Ureter (tissue), 1 donor: ENCODE measurements at places on chromosomes 6 and 20.

DNA sequence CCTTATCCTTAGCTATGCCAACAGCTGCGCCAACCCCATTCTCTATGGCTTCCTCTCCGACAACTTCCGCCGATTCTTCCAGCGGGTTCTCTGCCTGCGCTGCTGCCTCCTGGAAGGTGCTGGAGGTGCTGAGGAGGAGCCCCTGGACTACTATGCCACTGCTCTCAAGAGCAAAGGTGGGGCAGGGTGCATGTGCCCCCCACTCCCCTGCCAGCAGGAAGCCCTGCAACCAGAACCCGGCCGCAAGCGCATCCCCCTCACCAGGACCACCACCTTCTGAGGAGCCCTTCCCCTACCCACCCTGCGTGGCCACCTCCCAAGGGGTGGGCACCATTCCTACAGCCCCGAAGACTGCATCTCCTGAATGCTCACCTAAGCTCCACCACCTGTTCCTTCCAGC is 1.3 kb downstream of the SSTR4 start:
- no peak for DNase-seq

DNA sequence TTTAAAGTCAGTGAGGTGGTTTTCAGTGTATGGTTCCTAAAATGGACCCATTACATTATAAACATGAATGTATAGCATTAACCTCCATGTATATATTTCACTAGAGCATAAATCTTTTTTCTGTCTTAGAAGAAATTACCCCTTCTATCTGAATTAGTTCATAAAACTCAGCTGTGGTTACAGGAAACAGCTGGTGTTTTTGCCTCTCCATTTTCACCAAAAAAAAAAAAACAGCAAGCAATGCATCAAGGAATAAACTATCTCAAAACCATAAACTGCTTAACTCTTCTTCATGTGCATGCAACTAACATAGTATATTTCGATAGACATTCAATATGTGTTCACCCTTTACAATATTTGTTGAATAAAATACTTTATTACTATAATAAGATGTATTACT is 40.2 kb downstream of the MOXD1 start:
- no peak for DNase-seq

GRCh38 chr6:163438940-163439335 is 24.4 kb downstream of the QKI start:
- DNase-seq = no peak

GRCh38 chr6:138410048-138410735 is 6.2 kb downstream of the HEBP2 start:
- no peak for DNase-seq
